HCEC 1CT (cell line): ENCODE measurements at places on chromosomes 13 and 19.

- no peak for DNase-seq
Measured at GRCh38 chr19:43290568-43291359, 21.4 kb upstream of the PSG9 start.

DNA sequence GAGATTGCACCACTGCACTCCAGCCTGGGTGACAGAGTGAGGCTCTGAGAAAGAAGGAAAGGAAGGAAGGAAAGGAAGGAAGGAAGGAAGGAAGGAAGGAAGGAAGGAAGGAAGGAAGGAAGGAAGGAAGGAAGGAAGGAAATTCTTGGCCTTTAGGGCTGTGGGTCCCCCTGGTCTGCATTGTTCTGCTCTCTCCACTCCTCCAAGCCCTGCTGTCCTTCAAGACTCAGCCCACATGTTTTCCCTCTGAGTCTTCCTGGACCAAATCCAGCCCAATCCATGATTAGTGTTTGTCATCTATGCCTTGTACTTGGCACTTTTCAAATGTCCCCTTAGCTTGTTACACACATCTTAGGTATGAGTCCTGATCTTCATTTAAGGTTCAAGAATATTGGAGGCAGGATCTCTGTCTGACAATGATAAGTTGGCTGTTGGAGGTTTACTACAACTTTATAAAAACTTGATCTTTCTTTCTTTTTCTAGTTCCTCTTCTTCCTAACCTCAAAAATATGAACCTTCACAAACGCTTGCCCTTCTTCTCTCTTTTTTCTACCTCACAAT is 48.8 kb upstream of the INTS6 start:
- peak; percentile 69 for DNase-seq

DNA sequence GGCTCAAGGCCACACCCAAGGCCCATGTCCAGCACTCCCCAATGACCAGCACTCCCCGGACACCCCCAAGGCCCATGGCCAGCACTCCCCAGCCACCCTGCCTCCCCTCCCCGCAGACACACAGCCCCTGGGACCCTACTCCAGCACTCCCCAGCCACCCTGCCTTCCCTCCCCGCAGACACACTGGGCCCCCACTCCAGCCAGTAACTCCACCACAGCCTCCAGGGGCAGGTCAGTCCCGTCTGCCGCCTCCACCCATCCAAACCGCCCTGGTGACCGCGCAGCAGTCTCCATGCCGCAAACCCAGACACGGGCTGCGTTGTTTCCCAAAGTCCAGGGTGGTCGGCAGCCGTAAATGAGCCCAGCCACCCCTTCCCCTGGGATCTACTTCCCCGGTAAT is 70.7 kb downstream of the SPACA7 start:
- DNase-seq: no peak

- DNase-seq: peak; percentile 9
Measured at GRCh38 chr13:27960362-27961226, 8.5 kb downstream of the CDX2 start.

DNA sequence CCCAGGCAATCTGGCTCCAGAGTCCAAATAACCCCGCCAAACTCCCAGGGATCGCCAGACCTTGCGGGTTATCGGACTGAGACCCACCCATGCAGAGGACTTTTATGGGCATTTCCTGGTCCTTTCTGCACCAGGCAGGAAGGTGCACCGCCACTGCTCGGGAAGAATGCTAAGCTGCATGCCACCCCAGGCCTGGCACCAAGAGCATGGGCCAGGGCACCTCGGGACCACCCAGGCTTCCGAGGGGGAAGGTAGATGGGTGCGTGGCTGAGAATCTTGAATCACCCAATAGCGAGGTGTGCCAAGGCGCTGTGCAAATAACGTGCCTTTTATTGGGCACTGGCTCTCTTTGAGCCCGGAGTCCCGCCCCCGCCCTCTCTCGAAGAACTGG is 422 bp upstream of the ZNF575 start:
- peak; percentile 18 for DNase-seq

- DNase-seq: no peak
Measured at GRCh38 chr13:110511509-110512181, 49.9 kb downstream of the RAB20 start.

DNA sequence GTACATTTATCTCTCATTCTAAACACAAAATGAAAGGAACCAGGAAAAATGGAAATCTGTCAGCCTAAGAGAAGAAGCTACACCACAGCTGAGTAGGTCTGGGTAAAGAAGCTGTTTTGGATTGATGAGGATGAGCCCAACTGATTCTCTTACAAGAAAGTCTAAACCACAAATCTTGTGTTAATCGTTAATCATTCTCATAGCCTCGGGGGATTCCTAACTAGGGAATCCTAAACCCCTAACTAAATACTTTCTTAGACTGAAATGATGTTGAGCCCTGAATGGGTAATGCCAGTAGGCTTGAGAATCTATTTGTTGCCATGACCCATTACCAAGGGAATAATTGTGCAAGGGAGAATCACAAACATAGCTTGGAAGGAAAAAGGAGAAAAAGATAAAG is 327.5 kb upstream of the SPRY2 start:
- DNase-seq: no peak

GRCh38 chr19:1260749-1261537 is 8.2 kb upstream of the CIRBP start:
- DNase-seq: peak; percentile 97

DNA sequence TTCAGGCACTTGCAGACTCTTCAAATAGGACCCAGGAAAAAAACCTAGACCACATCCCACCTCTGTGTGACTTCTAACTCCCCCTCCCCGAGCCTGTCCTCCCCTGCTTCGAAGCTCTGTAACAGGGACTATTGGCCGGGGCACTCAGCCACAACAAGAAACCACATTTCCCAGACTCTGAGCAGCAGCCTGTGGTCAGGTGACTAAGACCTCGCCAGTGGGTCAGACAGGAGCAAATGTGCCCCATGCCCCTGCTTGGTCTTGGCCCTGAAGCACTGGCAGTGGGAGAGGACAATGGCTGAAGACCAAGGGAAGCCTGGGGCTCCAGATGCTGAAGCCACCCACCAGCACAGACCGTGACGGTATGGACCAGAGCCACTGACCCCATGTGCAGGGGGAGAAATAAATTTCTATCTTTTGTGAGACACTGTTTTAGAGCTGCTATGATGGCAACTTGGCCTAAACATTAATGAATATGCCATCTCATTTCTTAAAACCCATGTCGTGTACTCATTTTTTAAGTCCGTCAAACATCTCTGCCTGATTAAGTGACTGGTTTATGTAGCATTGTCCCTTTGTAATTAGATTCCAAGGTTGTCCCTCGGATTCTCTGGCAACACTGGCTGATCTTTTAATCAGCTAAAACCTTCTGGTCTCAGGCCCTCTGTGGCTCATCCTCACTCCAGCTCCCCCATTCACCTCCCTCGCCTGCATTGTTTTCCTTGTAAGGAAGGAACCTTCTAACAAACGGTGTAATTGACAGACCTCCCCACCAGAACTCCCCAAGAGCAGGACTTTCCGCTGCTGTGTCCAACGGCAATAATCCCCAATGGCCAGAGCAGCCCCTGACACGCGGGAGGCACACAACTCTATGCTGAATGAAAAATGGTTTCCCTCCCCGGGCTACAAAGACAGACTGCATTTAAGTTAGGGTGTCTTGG is 98.4 kb downstream of the STK24 start:
- DNase-seq: no peak

DNA sequence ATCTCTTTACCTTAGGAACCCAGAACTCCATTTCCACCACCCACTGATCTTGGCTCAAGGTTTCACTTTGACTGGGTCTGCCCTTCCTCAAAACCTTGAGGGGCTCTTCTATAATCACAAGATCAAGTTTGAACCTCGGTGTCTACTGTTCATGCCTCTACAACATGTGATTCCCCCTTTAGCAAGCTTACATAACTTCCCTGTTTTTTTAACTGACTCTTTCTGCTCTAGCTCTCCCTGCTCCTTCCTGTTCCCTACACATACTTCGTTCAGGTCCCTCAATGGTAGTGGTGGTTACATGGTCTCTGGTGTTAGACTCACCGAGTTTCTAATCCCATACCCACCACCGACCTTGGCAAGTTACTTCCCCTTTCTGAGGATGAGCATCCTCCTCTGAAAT is 26.7 kb downstream of the CEACAM8 start:
- no peak for DNase-seq

DNA sequence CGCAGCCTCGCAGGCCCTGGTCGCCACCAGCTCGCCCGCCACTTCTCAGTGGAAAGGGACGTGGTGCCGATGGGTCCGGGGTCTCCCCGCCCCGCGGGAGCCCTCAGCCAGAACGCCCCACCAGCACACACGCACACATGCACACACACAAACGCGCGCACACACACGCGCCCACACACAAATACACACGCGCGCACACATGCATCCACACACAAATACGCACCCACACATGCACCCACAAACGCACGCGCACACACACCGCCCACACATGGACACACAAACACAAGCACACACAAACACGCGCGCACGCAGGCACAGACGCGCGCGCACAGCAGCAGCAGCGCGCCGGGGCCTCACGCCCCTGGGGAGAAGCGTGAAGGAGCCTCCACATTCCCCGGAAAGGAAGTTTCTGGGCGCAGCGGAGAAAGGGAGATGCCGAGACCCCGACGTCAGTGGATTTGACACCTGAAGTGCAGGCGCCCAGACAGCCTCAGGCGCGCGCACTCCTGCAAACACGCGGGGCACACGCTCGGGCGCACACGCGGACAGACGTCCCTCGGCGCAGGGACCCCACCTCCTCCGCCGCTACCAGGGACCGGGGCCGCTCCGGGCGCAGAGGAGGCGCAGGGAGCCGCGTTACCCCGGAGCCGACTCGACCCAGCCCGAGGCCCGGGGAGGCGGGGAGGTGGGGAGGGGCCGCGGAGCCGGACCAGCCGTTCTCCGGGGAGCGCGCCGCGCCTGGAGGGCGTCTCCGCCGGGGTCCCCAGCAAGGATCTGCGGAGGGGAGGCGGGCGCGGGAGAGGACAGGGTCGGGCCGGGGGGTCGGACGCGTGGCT is 622 bp downstream of the RASA3 start:
- DNase-seq: peak; percentile 41

- peak; percentile 84 for DNase-seq
Measured at GRCh38 chr19:13742756-13743155, 21.6 kb upstream of the MRI1 start.
